ENCODE measurements at places on chromosomes 12 and 14.

- no peak for DNase-seq
Observed at GRCh38 chr14:99686557-99687283, 2.6 kb downstream of the CYP46A1 start.

- no peak for DNase-seq
Observed at GRCh38 chr14:100374876-100375265, 51.7 kb downstream of the SLC25A47 start.

GRCh38 chr14:53367644-53368026, 214.5 kb upstream of the DDHD1 start:
- no peak for DNase-seq

GRCh38 chr12:100141998-100142850, 450 bp downstream of the BLTP3B start:
- DNase-seq: no peak

- no peak for DNase-seq
Observed at GRCh38 chr14:96077983-96078624, 38.9 kb downstream of the C14orf132 start.

DNA sequence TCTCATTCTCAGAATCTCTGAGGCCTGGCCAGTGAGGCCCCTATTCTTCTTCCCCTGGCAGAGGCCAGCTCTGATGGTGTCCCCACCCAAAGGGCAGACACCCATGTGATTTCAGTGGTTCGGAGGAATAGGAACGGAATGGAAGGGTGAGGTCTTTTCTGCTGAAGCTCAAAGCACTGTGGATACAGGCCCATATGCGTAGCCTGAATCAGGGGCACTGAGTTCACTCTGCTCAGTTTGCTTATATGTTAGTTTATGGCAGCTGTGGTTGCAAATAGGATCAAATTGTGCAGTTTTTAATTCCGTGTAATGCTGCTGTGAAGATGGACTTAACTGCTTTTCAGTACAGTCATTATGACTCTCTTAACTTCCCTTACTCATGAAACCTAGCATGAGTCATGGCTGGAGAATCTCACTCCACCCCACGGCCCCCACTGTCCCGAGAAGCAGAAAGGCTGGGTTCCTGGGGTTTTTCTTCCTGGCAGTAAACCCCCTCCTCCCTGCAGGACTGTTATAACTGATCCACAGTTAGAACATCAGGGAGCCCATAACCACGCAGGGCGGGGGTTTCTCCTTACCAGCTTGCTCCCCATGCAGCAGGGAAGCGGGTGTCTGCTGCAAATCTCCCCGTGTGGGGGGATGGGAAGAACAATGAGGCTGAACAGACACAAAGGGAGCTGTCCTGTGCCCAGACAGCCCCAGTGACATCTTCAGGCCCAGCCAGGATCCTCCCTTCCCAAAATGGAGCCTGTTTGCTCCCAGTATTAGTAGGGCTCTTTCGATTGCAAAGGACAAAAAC, 122.7 kb downstream of the SLC38A6 start:
- no peak for DNase-seq

DNA sequence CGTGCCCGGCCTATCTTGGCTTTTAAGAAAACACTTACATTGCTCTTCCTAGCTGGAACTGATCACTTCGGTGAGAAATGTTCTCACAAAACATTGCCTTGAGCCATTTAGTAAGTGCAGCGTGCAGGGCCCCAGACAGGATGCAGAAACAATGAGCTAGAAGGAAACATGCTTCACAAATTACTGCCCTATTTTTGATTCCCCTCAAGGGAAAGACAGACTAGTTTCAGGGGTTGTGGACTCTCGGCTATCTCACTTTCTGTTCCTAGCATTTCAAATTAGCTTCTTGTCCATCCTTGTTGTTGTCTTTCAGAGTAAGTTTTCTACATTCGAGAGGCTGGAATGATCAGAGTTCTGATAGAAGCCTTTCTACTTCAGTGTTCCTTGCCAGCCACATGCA, 21.6 kb downstream of the TGFB3 start:
- no peak for DNase-seq

- no peak for DNase-seq
Observed at GRCh38 chr14:60931218-60931617, 49.7 kb downstream of the TRMT5 start.

- no peak for DNase-seq
Observed at GRCh38 chr12:94263905-94264561, 115.7 kb downstream of the PLXNC1 start.

- DNase-seq: no peak
Observed at GRCh38 chr12:13283867-13284266, 87.3 kb downstream of the EMP1 start.

DNA sequence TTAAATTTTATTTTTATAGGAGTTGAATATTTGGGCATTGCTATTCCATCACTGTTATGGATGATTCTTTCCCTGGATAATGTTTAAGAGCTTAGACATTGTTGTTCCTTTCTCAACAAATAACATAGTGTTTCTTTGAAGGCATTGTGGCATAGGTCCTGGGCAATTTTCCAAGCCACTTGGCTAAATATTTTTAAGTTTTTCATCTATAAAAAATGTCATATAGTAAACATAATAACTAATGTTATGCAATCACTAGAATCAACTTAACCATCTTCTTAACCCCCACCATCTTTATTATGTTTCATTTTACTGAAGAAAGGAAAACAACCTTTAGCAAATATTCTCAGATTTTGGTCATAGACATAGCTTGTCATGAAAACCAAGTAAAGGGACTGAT, 600.6 kb upstream of the LMO3 start:
- DNase-seq: no peak

DNA sequence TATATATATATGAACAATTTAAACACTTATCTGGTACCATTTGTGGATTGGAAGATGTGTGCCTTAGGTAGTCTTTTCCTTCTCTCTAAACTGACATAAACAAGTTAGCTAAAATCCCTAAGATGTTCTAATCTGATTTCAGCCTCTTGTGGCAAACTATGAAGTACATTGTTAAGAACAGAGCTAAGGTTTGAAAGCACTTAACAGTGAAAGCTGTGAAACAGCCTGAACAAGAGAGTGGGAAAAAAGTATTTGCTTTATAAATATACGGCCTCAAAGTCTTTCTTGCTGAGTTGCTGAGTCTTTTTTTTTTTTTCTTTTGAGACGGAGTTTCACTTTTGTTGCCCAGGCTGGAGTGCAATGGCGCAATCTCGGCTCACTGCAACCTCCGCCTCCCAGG, 53.7 kb upstream of the PELI2 start:
- no peak for DNase-seq

DNA sequence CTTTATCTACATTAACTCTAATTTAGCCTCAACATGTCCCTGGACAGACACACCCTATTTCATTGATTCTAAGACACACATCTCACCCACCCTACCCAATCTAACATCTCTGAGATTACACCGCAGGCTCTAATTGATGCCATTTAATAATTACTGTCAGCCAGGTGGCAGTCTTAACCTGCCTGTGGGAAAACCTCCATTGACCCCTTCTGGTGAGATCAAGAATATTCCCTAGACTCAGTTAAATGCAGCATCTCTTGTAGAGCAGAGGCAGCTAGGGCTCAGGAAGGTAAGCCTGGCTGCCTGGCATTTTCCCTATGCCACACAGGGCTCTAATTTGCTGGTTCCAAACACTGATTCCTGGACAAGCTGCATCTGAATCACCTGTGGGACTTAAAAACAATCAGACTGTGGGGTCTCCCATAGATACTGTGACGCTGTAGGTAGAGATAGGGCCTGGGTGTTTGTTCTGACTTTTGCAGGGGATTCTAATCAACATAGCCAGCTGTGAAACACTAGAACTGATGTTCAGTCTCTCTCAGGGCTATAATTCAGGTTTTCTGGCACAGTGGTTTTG, 14.3 kb downstream of the MCRS1 start:
- no peak for DNase-seq

DNA sequence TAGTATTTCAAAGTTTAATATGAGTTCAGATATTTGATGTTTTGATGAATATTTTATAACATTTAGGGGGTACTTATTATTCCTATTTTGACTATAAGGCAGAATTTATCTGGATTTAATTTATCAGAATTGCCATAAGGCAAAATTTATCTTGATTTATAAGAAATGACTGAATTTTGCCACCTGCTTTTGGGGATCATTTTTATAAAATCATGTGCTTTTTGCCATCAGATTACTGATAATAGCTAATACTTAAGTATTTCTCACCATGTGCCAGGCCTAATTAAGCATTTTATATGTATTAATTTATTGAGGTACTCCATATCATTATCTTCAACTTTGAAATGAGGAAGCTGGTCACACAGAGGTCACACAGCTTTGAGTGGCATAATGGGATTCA, 423.7 kb downstream of the PRKD1 start:
- no peak for DNase-seq

GRCh38 chr14:87617079-87617478, 375.9 kb downstream of the GALC start:
- DNase-seq: no peak

- no peak for DNase-seq
Observed at GRCh38 chr12:131012279-131013069, 58.8 kb downstream of the ADGRD1 start.

GRCh38 chr12:38123566-38124246, 192.9 kb upstream of the ALG10B start:
- DNase-seq: no peak

DNA sequence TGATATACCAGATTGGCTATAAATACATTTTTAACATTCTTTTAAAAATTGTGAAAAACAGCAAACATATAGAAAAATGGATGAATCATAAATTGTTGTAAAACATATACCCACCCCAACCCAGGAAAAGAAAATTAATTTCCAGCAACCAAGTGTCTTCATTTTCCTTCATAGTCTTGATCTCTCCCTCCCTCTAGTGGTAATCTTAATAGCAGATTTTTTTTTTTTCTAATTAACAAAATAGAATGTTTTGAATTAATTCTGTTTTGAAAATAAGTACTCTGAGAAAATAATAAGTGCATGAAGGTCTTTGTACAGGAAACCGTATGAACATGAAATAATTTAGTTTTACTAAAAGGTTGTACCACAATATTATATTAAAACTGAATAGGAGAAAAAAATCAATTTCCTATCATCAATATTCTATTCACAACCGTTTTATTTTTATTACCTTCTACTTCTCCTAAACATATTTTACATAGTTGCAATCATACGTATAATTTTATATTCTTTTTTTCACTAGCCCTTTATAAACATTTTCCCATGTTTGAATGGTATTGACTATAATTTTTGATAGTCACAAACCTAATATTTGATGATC, 7.0 kb downstream of the ETNK1 start:
- DNase-seq: no peak

- peak; percentile 23 for DNase-seq
Observed at GRCh38 chr12:62466018-62466593, 520 bp upstream of the MON2 start.

DNA sequence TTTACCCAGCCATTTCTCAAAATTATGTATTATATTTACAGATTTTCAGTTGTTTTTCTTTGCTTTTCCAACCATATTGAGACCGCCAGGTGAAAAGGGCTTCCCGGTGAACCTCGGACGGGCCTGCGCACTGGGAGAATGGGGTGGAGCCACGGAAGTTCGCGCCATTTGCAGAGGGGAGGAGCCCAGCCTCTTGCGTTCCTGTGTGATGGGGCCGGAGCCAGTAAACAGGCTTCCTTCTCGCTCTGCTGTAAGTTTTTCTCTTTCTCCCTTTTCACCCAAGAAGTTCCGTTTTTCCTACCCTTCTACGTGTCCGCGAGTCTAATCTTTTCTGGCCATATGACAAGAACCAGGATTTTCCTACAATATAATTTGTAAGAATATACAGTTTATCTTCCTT, 1108.8 kb upstream of the SEL1L start:
- no peak for DNase-seq

DNA sequence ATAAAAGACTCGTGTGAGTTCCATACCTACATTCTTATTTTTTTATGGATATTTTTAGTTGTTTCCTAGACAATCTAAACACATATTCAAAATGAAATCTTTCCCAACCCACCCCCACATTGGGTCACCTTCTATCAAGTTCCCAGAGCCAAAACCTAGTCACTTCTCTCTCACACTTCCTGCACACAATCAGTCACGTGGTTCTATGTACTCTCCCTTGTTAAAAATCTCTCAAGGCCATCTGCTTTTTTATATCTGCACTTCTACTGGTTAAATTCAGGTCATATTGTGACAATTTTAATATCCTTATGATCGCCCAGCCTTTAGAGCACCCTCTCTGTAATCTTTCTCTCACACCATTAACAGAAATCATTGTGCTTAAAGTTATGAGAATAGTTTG, 175.0 kb upstream of the SYT10 start:
- DNase-seq: no peak

DNA sequence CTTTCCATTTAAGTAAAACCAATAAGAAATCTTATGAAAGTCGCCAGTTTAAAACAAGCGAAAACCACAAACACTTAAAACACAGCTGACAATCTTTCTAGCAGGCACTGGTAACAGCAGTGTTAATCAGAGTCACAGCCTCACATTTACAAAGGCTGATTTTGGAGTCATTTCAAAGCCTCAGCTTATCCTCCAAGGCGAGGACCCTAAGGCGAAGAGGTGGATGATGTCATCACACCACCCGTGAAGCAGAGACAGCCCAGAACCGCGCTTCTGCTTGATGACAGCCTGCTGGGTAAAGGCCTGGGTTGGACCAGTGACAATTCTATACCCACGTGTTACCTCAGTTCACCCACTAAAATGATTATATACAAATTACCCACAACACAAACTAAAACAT, 10.1 kb downstream of the GOLGA3 start:
- DNase-seq: no peak
